Fibroblast of the aortic adventitia (primary cell): ENCODE measurements at places on chromosomes 5 and 9. TPM values are rescaled to one million over a fixed set of nuclear protein-coding genes. Genes with fewer than 3 reads are reported as not detected.

LNPEP gene
- total RNA-seq = 18.8 and 46.3 TPM in 2 replicates

SLC1A3 gene
- 3.7 and 4.1 TPM in 2 replicates for total RNA-seq

RBM22 gene
- 35.7 and 60.4 TPM in 2 replicates for total RNA-seq

DPH7 gene
- 16.1 and 20.2 TPM in 2 replicates for total RNA-seq

RASEF gene
- total RNA-seq = 0.27 and 0.41 TPM in 2 replicates

UGT3A1 gene
- total RNA-seq = not detected in 2 replicates

OGN gene
- total RNA-seq = 140 and 166 TPM in 2 replicates

C5 gene
- 2.9 and 13.8 TPM in 2 replicates for total RNA-seq

ARHGEF37 gene
- 2.6 and 2.7 TPM in 2 replicates for total RNA-seq

FAM151B gene
- 6.8 and 11.2 TPM in 2 replicates for total RNA-seq

IL11RA gene
- 23.8 and 26.7 TPM in 2 replicates for total RNA-seq

PCDHB6 gene
- 0.18 TPM in 1 of 2 replicates, not detected in the other for total RNA-seq

SHOC1 gene
- 0.09 TPM in 1 of 2 replicates, not detected in the other for total RNA-seq

KIF27 gene
- 6.0 and 7.2 TPM in 2 replicates for total RNA-seq

CCDC192 gene
- total RNA-seq = not detected in 2 replicates

ORM2 gene
- total RNA-seq = not detected in 2 replicates

BHMT2 gene
- total RNA-seq = 5.0 and 6.8 TPM in 2 replicates

FBP1 gene
- total RNA-seq = not detected in 2 replicates

IL9 gene
- not detected in 2 replicates for total RNA-seq

CDKN2B gene
- total RNA-seq = 16.0 and 35.8 TPM in 2 replicates

CCL28 gene
- total RNA-seq = 5.1 and 5.6 TPM in 2 replicates

GLRX gene
- total RNA-seq = 13.3 and 31.6 TPM in 2 replicates

ZNF454 gene
- total RNA-seq = 0.18 and 3.0 TPM in 2 replicates

GABRA1 gene
- not detected in 2 replicates for total RNA-seq

OR13C5 gene
- not detected in 2 replicates for total RNA-seq

AK8 gene
- total RNA-seq = 0.18 TPM in 1 of 2 replicates, not detected in the other

TLX3 gene
- total RNA-seq = not detected in 2 replicates

SEMA6A gene
- 0.36 and 0.41 TPM in 2 replicates for total RNA-seq

DOCK8 gene
- 0.08 and 0.18 TPM in 2 replicates for total RNA-seq

LECT2 gene
- not detected in 2 replicates for total RNA-seq

ATP10B gene
- total RNA-seq = not detected in 2 replicates

SVEP1 gene
- total RNA-seq = 50.2 and 101 TPM in 2 replicates

C7 gene
- total RNA-seq = 2.4 and 762 TPM in 2 replicates

ANKRD20A1 gene
- 0.27 TPM in 1 of 2 replicates, not detected in the other for total RNA-seq

NSMF gene
- 29.1 and 29.6 TPM in 2 replicates for total RNA-seq

PCDHGA7 gene
- total RNA-seq = 2.9 and 8.4 TPM in 2 replicates

CNTNAP3B gene
- 6.4 and 118 TPM in 2 replicates for total RNA-seq

PCDH1 gene
- 0.90 and 3.2 TPM in 2 replicates for total RNA-seq

PCDHAC1 gene
- total RNA-seq = 0.16 TPM in 1 of 2 replicates, not detected in the other

IQGAP2 gene
- 1.2 and 2.5 TPM in 2 replicates for total RNA-seq

HRH2 gene
- under 0.01 TPM in 1 of 2 replicates, not detected in the other for total RNA-seq

CCDC171 gene
- 8.1 and 13.3 TPM in 2 replicates for total RNA-seq

SLC6A3 gene
- not detected in 2 replicates for total RNA-seq

C8G gene
- total RNA-seq = 0.36 TPM in 1 of 2 replicates, not detected in the other

PCDHB7 gene
- total RNA-seq = 0.63 and 0.98 TPM in 2 replicates

ZNF354C gene
- 8.6 and 10.5 TPM in 2 replicates for total RNA-seq

PKD2L2 gene
- total RNA-seq = not detected in 2 replicates

PCDHGA2 gene
- 2.5 and 3.9 TPM in 2 replicates for total RNA-seq

CDC14B gene
- total RNA-seq = 30.3 and 31.5 TPM in 2 replicates

WDR38 gene
- total RNA-seq = not detected in 2 replicates

FBP2 gene
- not detected in 2 replicates for total RNA-seq

PCDHGB5 gene
- 8.5 and 19.9 TPM in 2 replicates for total RNA-seq

EHMT1 gene
- 31.4 and 41.8 TPM in 2 replicates for total RNA-seq

SLC31A2 gene
- 7.0 and 8.0 TPM in 2 replicates for total RNA-seq

LIFR gene
- 38.6 and 45.0 TPM in 2 replicates for total RNA-seq

ADAMTSL2 gene
- 0.16 TPM in 1 of 2 replicates, not detected in the other for total RNA-seq

CATSPER3 gene
- total RNA-seq = 0.09 TPM in 1 of 2 replicates, not detected in the other
